ENCODE measurements at places on chromosomes 2 and 18.

- DNase-seq, result no peak
Measured at GRCh38 chr18:60322591-60322990, 50.0 kb downstream of the MC4R start.

GRCh38 chr2:181036848-181037603, 56.6 kb downstream of the UBE2E3 start:
- DNase-seq, result peak; percentile 48

DNA sequence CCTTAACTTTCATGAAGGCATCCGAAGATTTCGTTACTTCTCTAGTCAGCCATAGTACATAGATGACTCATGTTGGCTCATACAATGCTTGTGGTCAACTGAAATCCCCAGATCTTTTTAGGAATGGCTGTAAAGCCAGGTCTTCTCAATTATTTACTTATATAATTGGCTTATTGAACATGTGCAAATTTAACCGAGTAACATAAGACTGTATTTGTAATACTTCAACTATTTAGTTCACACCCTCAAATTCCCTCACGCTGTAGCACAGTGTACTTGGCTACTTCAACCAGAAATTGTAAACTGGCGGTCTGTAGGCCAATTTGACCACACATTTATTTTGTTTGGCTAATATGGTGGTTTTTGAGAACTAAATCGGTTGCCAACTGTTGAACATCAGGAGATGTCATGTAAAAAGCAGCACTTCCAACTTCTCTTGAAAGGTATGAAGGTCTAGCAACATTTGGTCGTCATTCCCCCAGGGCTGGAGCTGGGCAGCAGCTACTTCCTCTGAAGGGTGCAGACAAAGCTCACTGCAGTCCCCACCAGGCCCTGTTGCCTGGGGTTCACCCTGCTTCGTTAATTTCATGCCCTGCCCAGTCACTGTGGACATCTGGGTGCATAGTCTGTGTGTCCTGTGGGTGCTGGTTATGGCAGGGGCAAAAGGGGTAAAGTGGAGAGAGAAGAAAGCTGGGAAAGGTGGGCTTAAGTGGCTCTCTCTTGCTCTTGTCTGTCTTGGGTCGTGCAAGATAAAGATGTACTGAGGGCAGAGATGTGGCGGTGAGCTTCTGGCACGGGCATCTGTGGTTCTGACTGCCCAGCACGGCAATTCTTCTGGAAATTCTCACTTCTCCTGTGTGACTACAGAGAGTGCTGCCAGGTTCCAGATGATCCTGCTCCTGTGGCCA, 3.2 kb upstream of the SH3RF3 start:
- no peak for DNase-seq

GRCh38 chr18:41906528-41907146, 48.4 kb upstream of the PIK3C3 start:
- DNase-seq, result peak; percentile 21

DNA sequence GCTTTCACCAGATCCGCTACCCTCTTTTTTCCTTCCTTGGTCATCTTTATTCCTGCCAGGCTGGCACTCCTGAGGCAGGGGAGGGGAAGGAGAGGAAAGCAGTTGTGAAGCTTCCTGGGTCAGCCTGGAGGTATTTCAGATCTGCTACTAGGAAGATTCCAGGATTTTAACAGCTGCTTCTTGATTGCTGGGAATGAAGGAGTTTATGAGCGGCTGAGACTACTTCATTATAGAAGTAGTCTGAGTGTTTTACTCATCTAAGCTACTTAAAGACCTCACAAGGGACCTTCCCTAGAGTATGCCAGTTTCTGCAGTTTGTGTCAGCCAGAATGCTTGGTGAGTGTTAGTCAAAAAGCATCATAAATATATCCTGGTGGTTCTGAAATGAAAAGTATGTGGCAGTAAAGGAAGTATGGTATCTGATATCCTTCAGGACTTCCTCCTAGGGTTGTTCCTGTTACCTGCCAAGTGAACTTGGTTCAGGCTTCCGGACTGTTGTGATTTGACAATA, 1.9 kb downstream of the TANC1 start:
- DNase-seq, result peak; percentile 56

- DNase-seq, result peak; percentile 96
Measured at GRCh38 chr2:224585211-224586088, at the start of gene CUL3. CUL3 (minus strand) TSS chr2:224585363; CDS start chr2:224585009, 354 bp downstream.

GRCh38 chr2:173989160-173989883, 24.1 kb upstream of the SP3 start:
- DNase-seq, result no peak

DNA sequence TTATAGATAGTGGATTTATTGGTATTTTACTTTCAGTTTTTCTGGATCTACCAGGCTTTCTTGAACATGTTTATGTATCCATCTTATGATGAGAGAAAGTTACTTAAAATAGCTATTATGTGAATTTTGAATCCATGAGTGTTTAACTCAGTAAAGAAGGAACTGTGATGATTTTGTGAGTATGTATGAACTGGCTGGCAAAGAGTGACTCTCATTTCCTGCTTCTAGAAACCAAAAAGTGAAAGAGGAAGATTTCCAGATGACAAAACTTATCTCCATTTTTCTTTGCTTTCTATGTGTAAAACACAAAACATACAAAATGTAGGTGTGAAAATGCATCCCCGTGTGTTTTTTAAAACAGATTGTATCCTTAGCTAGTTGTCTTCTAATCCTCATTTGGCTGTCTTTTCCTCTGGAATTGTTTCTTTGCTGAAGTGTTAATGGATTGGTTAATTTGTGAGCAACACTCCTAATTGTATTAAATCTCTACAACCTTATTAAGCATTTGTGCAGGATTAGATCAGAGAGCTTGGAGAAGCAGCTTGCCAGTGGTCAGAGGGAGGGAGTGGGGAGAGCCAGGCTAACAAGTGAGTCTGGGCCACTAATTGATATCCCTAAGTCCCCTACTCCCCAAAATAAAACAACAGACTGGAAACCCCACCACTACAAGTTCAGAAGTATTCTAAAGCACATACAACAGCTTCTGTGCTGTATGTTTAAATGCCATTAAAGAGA, 23.9 kb downstream of the PTPRM start:
- DNase-seq, result no peak

DNA sequence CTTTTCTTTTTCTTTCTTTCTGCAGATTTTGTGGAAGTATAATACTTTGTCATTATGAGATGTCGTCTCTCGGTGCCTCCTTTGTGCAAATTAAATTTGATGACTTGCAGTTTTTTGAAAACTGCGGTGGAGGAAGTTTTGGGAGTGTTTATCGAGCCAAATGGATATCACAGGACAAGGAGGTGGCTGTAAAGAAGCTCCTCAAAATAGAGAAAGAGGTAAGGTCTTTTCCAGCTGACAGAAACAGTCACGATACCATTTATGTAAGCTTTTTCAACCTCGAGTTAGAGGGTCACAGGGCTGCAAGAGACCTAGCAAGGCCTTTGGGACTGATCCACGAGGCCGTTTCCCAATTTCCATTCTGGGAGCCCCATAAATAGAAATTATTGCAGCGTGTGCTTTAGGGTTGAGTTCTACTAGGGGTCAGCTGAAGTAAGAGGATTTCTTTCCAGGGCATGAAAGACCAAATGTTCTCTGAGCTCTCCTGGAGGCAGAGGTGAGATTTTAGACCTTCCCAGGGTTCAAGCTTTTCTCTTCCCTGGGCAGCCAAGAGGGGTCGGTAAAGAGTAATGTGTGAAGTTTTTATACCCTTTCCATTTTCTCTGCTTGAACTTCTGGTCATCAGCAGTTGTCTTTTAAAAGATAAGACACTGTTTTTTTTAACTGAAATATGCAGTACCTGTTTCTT, 15.5 kb downstream of the MAP3K20 start:
- DNase-seq, result no peak

DNA sequence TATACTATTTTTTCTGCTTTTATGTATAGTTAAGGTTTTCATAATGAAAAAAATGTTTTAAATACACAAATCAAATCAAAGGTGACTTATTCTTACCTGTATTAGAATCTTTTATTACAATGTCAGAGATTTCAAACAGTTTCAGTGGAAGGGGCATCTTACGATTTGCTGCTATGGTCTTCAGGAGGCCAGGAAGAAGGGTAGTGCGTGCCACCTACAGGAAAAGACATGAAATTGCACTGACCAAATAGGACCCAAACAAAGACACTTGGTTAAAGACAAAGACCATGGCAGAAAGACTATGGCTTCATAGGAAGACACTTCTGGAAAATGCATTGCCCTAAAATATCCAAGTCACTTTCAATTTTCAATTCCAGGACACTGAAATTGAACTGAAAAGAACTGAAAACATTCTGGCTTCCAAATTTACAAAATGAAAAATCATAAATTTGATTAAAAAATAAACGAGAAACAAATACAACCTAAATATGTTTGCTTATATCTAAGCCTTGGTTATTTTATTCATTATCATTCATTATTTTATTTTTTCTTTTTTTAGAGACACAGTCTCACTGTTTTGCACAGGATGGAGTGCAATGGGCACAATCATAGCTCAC, 42.1 kb downstream of the FARSB start:
- DNase-seq, result peak; percentile 45

DNA sequence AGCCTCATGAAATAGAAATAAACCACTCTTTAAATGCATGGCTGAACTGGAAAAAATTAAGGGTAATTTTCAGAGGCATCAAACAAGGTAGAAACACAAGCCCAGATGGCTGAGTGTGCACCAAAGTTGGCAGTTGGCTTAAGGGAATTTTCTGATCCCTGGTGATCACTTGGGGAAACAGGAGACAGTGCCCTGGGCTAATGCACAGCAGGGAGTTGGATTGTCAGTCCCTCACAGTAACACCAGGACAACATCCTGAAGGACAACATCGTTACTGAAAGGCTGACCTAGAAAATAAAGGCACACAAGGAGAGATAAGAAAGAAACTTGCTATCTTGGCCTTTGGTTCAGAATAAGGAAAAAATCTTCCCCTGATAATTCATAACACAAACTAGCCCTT, 417.0 kb downstream of the SLC4A3 start:
- DNase-seq, result no peak

DNA sequence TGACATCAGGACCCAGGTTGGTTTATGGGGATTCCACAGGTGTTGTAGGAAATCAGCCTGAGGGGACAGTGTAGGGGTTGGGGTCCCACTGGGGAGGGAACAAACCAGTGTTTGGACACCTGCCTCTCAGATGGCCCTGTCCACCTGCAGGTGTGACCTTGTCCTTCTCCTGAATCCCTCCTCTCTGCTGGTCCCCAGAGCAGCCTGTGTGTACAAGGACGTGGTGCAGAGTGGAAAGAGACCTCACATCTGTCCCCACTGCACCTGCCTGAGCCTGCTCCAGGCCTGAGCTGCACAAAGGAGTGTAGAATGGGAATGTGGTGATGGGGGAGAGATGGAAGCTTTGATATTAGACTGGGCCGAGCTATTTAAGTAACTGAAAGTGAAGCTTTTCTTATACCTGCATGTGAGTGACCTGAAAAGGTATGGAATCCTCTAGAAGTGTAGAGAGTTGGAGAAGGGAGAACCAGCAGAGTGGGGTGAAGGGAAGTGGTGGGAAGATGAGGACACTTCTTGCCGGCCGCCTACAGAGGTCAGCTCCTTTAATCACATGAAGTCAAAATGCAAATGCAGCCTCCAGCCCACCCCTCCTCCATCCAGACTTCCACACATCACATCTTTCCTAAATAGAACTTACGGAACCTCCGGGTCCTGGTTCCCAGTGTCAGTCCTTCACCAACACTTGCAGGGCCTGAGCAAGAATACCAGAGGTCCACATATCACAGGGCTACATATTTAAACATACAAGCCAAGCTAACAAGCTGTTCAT, 89.3 kb upstream of the SMAD2 start:
- no peak for DNase-seq

- no peak for DNase-seq
Measured at GRCh38 chr2:59858540-59858939, 694.9 kb downstream of the BCL11A start.

GRCh38 chr2:118992740-118993391, 50.9 kb downstream of the MARCO start:
- no peak for DNase-seq

DNA sequence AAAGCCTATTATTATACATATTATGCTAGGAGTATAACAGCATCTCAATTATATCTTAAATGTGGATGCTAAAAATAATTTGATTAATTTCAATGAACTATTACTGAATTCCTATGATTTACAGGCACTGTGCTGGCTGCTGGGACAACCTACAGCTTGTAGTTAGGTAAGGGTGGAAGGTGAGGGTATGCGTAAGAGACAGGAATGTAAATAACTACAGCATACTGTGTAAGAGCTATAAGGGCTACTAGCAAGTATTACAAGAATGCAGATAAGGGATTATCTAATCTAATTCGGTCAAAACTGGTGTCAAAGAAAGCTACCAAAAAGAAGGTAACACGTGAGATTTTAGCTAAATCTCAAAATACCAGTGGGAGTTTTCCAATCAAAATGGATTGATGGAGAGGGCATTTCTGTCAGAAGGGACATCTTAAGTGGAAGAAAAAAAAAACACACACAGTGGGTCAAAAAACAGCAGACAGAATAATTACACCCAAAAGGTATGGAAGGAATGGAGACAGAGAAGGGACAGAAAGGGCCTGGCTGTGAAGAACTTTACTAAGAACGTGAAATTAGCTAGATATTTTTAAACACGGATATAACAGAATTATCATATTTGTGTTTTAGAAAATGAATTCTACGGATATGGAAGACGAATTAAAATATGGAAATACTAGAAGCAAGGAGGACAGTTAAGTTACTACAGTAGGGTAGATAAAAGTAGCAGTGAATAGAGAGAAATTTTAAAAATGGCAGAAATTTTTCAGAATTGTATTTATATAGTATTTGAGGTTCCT, 47.1 kb downstream of the STRN start:
- no peak for DNase-seq

- DNase-seq, result no peak
Measured at GRCh38 chr2:240336820-240337427, 98.5 kb upstream of the GPC1 start.

Data from kidney capillary endothelial cell (primary cell).